ENCODE measurements at places on chromosomes 1 and 21. TPM values are rescaled to one million over a fixed set of nuclear protein-coding genes. Genes with fewer than 3 reads are reported as not detected.

The PIGR gene
- not detected for total RNA-seq

The FOXO6 gene
- 3.2 TPM for total RNA-seq

The ORC1 gene
- total RNA-seq, result 5.1 TPM

The S100A7 gene
- not detected for total RNA-seq

The IL20 gene
- not detected for total RNA-seq

The TEKT2 gene
- total RNA-seq, result not detected

The ILDR2 gene
- 1.3 TPM for total RNA-seq

The GPR153 gene
- 5.8 TPM for total RNA-seq

- no peaks in the 10 kb centered on the region for H3K4me1 ChIP-seq
- DNase-seq, result no peak
- peaks cover 27% of the 10 kb centered on the region for H3K36me3 ChIP-seq
- no peak overlapping the region for H3K27ac ChIP-seq
- H3K27me3 ChIP-seq, result no peaks in the 10 kb centered on the region
Measured at GRCh38 chr1:43962324-43962723, 7.5 kb upstream of the DPH2 start.

DNA sequence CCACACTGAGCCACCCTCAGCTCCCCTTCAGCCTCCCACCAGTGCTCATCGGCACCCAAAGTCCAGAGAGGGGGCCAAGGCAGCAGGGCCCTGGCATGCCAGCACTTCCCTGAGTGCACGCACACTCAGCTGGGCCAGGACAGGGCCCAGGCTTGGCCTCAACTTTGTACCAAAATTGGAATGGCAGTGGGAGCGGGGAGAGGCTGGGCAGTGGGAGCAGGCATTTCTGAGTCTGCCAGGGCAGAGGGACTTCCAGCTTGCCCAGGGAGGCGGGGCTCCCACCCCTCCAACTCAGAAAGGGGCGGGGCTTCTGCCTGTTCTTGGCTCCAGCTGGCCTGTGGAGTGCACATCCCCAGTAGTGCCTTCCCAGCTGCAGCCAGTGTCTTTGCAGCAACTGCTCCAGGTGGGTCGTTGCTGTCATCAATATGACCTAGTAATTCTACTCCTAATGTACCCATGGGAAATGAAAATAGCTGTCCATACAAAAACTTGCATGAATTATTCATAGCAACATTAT, 10.3 kb upstream of the SNX7 start:
- no peak for DNase-seq
- H3K36me3 ChIP-seq, result no peaks in the 10 kb centered on the region
- no peak overlapping the region for H3K27ac ChIP-seq
- H3K4me3 ChIP-seq, result no peak overlapping the region
- peaks cover 8% of the 10 kb centered on the region for H3K27me3 ChIP-seq

GRCh38 chr1:79353224-79353623, 346.7 kb upstream of the ADGRL4 start:
- H3K4me3 ChIP-seq, result no peak overlapping the region
- H3K27ac ChIP-seq, result no peak overlapping the region
- no peaks in the 10 kb centered on the region for H3K27me3 ChIP-seq
- no peak for DNase-seq
- no peaks in the 10 kb centered on the region for H3K36me3 ChIP-seq
- H3K4me1 ChIP-seq, result peaks cover 9% of the 10 kb centered on the region

GRCh38 chr21:42300045-42300583, 15.1 kb downstream of the TFF3 start:
- H3K4me1 ChIP-seq, result no peaks in the 10 kb centered on the region
- no peak for DNase-seq
- no peaks in the 10 kb centered on the region for H3K36me3 ChIP-seq
- H3K27ac ChIP-seq, result no peak overlapping the region
- no peak overlapping the region for H3K4me3 ChIP-seq
- peaks cover 45% of the 10 kb centered on the region for H3K27me3 ChIP-seq

DNA sequence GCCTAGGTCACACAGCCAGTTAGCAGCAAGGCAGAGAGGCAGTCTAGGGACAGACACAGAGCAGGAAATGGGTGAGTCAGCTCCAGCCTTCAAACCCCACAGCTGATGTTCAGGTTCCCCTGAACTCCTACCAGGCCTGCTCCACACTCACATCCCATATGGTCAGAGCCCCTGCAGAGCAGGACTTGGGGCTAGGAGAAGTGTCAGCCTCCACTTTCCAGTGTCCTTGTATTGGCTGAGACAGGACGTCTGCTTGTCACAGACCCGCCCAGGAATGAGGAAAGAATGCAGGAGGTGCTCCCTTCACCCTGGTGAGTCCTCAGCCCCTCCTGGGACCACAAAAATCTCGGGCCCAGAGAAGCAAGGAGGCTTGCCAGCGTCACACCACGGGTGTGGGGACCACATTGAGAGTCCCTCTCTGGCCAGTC, 92.5 kb downstream of the LACTBL1 start:
- no peaks in the 10 kb centered on the region for H3K27me3 ChIP-seq
- H3K27ac ChIP-seq, result peak overlapping the region; percentile 82
- H3K4me1 ChIP-seq, result peaks cover 24% of the 10 kb centered on the region
- H3K36me3 ChIP-seq, result peaks cover 6% of the 10 kb centered on the region

DNA sequence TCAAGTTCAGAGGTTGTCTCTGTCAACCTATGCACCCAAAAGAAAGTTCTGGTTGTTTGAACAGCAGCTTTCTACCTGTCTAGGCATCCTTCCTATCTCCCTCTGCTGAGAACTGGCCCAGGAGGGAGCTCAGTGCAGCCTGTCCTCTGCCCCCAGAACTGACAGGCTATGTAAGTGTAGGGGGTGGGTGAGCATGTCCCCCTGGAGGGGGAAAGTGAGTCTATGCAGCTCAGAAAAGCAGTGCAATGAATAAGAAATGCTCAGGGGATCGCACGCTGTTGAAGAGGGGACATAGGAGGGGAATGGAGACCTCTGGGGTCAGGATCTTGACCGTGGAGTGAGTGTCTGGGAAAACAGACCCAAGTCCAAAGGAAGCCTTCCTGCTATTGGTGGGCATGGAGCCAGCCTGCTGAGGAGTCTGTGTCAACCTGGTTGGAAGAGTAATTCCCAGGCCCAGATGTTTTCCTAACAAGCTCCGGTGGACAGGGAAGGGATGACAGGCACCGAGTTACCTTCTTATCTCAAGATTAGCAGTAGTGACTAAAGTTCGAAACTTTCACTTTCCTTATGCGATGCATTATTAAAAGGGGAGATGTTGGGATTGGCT, 26.1 kb upstream of the FHAD1 start:
- H3K36me3 ChIP-seq, result peaks cover 2% of the 10 kb centered on the region
- H3K4me3 ChIP-seq, result no peak overlapping the region
- no peak for DNase-seq
- H3K27ac ChIP-seq, result no peak overlapping the region

GRCh38 chr1:178682429-178682828, 42.6 kb upstream of the RALGPS2 start:
- no peak overlapping the region for H3K4me3 ChIP-seq
- no peaks in the 10 kb centered on the region for H3K36me3 ChIP-seq
- DNase-seq, result no peak
- peaks cover 18% of the 10 kb centered on the region for H3K4me1 ChIP-seq

DNA sequence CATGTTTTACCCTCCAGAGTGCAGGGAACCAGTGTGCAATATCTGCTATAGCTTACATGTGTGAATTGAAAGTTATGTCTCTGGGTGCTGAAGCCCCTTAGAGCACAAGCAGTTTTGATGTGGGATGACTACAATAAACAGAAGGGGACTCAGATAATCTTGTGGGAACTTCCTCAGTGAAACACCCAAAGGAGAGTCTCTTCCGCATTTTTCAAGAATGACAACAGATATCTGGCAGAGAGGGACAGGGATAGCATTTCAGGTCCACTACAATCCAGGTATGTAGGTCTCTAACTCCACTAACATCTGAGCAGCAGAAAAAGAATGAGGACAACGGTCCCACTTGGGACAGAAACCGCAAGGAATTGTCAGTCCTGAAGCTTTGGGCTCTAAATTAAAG, 67.6 kb upstream of the PDE4B start:
- peaks cover 45% of the 10 kb centered on the region for H3K27me3 ChIP-seq
- no peak overlapping the region for H3K27ac ChIP-seq
- no peaks in the 10 kb centered on the region for H3K4me1 ChIP-seq

- H3K4me1 ChIP-seq, result no peaks in the 10 kb centered on the region
- H3K36me3 ChIP-seq, result no peaks in the 10 kb centered on the region
- no peak for DNase-seq
- H3K27me3 ChIP-seq, result peaks cover 12% of the 10 kb centered on the region
Measured at GRCh38 chr1:57329001-57329527, 94.8 kb downstream of the DAB1 start.

GRCh38 chr1:203629507-203630082, 3.0 kb downstream of the ATP2B4 start:
- H3K27ac ChIP-seq, result peak overlapping the region; percentile 96
- H3K27me3 ChIP-seq, result no peaks in the 10 kb centered on the region
- peaks cover 57% of the 10 kb centered on the region for H3K4me1 ChIP-seq
- peak; percentile 67 for DNase-seq
- peak overlapping the region; percentile 94 for H3K4me3 ChIP-seq

DNA sequence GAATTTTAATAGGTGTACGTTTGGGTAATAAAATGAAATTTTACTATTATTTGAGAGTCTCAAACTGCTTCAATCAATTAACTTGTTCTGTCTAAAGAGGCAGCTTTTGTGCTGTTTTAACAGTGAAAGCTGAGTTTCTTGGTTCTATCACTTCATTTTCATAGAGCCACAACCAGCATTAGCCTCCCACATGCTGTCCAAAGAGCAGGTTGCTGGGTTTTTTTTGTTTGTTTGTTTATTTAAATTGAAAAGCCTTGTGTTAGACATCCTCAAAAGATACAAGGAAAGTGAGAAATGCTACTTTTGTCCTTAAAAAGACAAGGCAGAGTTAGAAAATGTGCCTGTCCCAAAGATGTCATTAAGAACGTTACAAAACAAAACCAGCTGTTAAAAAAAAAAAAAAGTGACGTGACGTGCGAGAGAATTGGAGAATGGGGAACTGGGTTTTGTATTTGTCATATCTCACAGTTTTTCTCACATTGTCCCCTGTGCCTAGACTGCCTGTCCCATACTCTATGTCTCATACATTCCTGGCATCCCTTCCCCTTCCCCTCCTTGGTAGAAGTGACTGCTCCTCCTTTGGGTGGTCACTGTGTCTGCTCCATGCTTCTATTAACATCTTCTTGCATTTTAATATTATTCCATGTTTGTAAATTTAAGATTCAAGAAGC, 63.1 kb upstream of the CD34 start:
- no peak overlapping the region for H3K4me3 ChIP-seq
- H3K4me1 ChIP-seq, result peaks cover 9% of the 10 kb centered on the region
- H3K27me3 ChIP-seq, result peaks cover 26% of the 10 kb centered on the region
- H3K27ac ChIP-seq, result no peak overlapping the region

Data from chondrocyte (in vitro differentiated cells).